ENCODE measurements at places on chromosomes 3 and 15.
A peak's percentile ranks its signal among the peaks of the same experiment; 100 is the strongest.

GRCh38 chr15:60154764-60155325 lies 150.7 kb downstream of the FOXB1 start:
- no peak for DNase-seq

GRCh38 chr15:78301326-78301725 lies 1.9 kb upstream of the SKIC8 start:
- no peak for DNase-seq

- DNase-seq: no peak
Observed at GRCh38 chr3:80366808-80367548, 599.2 kb upstream of the ROBO1 start.

GRCh38 chr15:101048176-101048575 lies 129.0 kb downstream of the LRRK1 start:
- DNase-seq: no peak

GRCh38 chr3:143123353-143123984 lies 3.9 kb downstream of the CHST2 start:
- no peak for DNase-seq

- DNase-seq: no peak
Observed at GRCh38 chr3:129031476-129032215, 28.9 kb upstream of the GP9 start.

GRCh38 chr3:30964612-30965011 lies 70.2 kb upstream of the GADL1 start:
- DNase-seq: no peak

- no peak for DNase-seq
Observed at GRCh38 chr3:196143708-196144382, 62.0 kb upstream of the TFRC start.

DNA sequence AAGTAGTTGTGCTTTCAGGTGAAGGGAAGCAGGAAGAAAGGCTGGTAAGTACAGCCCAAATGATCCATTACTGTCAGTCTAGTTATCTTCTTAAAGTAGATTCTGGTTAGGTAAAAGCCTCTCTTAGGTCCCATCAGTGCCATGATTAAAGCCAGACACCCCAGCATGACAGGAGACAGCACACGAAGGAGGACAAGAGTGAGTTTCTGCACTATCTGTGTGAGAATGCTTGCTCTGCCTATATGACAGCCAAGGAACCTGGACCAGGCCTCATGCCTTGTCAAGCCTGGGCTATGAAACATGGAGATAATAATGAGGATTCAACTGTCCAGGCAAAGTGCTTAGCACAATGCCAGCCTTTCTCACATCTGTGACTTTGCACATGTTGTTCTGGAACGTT lies 13.5 kb upstream of the FILIP1L start:
- DNase-seq: no peak

- no peak for DNase-seq
Observed at GRCh38 chr15:69749274-69749673, 296.7 kb downstream of the RPLP1 start.

DNA sequence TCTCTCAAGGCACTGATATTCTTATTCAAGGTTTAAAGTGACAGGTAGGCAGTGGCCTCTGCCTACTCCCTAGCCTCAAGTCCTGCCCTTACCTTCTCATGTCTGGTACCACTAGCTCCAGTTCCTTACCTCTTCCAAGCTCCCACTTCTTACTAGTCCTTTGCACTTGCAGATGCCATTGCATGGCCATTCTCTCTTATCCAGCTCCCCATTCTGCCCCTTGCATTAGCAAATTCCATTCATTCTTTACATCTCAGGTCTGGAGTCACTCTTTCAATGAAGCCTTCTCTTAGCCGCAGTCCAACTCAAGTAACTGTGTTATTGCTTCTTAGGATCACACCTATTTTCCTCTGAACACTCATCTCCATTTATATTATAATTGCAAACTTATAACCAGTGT lies 807.1 kb downstream of the EDEM1 start:
- DNase-seq: no peak

GRCh38 chr3:124629497-124629896 lies 100.8 kb upstream of the UMPS start:
- no peak for DNase-seq

- DNase-seq: no peak
Observed at GRCh38 chr15:67783303-67783702, 42.0 kb upstream of the SKOR1 start.

GRCh38 chr3:134650431-134651346 lies at the start of gene KY:
Gene KY, minus strand, starts transcription at chr3:134651022. Its CDS starts 62 bp downstream, at chr3:134650960.
- no peak for DNase-seq

DNA sequence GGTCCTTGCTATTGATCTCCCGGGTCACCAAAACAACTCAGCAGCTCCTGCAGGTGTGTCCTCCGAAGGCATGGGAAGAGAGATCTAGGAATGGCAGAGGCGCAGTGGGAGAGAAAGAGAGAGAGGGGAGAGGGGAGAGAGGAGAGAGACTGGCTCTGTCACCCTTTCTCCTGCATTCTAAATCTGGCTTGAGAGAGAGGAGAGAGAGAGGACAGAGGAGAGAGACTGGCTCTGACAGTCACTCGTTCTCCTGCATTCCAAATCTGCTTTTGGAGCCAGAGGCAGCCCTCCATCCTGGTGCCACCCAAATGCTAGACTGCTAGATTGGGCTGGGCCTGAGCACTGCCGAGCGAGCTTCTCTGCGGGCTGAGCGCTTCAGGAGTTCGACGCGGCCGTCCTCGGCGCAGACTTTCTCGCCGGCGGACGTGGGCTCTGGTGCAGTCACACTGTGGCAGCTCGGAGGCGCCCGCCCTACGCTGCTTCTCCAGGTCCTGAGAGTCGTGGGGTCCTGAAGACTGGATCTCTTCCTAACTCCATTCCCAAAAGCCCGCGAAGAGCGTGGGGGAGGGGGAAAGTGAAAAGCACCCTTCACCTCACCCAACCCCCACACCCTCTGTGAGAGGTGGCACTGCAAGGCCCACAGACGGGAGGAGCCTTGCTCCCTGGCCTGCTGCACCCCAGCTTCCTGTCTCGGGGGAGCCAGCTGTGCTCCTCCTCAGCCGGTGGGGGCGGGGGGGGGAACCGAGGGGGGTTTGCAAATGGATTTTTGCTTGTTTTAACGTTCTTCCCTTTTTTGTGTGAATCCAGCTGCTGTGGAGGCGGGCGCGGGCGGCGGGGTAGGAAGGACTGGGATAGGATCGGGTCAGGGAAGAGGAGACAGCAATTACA lies 222.3 kb downstream of the MEIS2 start:
- no peak for DNase-seq

DNA sequence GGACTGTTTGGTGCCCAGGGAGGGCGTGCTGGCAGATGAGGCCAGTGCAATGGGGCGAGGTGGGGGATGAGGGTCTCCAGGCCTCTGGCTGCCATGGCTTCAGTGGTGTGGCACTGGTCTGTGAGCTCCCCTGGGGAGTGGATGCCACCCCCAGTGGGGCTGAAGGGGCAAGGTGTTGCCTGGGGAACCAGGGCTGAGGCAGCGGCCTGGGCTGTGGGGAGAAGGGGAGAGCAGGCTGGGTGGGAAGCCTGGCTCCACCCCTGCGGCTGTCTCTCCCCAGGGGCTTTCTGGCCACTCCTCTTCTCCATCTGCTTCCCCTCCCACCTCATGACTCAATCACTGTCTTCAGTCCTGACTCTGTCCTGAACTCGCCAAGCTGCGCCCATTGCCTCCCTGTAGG lies 88.4 kb upstream of the TLE3 start:
- DNase-seq: no peak

DNA sequence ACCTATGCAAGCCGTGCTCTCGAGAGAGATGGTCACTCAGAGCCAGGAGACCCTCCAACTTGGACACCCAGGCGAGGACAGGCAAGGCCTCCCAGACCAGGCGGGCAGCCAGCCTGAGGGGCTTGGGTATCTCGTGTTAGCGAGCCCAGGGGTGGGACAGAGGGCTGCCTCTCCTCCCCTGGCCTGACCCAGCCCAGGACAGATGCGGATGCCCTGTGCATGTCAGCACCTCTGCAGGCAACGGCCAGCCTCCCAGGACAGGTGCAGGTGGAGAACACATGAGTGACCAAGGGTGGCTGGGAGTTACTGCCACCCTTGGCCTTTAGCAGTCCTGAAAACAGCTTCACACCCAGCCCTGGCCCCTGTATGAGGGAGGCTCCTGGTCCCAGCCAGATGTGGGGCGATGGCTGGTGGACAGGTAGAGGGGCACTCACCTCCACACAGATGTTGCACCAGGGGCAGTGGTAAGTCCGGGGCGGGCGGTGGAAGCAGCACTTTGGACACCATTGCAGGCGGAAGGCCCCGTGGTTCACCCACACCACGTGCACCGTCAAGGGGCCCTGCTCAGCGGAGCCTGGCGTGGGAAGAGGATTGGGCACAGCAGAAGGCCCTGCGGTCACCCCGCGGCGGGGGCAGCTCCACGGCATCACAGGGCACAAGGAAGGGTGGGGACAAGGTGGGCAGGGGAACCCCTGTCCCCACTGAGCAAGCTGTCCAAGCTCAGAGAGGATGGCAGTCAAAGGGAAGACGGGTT lies 2.1 kb downstream of the ZDHHC19 start:
- no peak for DNase-seq

DNA sequence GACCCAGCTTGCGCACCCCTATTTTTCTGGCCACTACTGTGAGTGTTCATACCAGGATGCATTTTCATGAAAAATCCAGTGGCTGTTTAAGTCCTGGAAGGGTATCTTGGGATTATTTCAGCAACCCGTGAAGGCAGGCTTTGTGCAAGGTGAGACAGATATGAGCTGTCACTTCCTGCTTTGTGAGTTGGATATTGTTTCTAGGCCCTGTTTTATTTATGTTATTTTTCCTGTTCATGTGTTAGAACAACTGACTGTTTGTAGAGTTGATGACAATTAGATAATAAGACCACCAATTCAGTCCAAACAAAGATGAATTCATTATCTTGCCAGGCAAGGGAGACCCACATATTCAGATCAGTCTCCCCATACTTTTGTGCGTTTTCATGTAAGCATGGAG lies 42.5 kb downstream of the ZBTB38 start:
- no peak for DNase-seq

- DNase-seq: peak; percentile 18
Observed at GRCh38 chr3:42936157-42936981, 30.4 kb downstream of the ZNF662 start.

GRCh38 chr3:58414538-58415197 lies 19.0 kb downstream of the PDHB start:
- no peak for DNase-seq

DNA sequence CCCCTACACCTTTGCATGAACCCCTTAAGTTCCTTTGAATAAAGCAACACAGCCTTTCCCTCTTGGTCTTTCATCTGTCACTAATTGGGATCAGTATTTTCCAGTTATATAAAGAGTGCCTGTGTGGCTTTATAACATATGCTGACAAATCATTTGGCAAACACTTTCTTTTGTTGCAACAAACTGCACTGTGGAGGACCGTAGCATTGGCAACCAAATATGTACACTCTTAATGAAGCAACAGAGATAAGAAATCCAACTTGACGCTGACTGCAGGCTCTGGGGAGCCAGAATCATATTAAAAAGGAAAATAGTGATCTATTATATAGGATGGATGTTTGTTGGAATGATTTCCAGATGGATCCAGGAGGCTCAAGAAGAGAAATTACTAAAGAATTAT lies 120.1 kb upstream of the PRICKLE2 start:
- peak; percentile 90 for DNase-seq

DNA sequence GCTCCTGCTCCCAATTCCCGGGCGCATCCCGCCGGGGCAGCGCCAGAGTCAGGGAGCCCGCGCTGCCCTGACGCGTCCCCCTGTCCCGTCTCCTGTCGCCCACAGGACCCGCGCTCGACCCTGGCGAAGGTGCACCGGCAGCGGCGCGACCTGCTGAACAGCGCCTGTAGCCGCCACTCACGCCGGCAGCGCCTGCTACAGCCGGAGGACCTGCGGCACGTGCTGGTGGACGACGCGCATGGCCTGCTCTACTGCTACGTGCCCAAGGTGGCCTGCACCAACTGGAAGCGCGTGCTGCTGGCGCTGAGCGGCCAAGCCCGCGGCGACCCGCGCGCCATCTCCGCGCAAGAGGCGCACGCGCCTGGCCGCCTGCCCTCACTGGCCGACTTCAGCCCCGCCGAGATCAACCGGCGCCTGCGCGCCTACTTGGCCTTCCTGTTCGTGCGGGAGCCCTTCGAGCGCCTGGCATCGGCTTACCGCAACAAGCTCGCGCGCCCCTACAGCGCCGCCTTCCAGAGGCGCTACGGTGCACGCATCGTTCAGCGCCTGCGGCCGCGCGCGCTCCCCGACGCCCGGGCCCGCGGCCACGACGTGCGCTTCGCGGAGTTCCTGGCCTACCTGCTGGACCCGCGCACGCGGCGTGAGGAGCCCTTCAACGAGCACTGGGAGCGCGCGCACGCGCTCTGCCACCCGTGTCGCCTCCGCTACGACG lies 16.9 kb downstream of the C3orf22 start:
- DNase-seq: no peak

DNA sequence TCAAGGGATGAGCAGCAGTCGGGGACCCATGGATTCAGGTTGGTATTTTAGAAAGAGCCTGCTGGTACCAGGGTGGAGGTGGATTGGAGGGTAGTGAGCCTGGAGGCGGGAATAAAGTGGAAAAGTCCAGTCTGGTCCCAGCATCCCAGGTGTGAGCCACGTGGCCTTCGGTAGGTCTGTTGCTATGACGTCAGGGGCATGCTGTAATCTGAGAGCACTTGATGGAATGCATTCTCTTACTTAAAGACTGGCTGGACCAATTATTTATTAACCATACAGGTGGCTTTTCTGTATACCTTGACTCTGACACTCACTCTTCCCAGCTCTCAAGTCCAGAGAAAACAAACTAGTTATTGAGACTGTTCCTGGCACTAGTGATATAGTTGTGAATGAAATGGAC lies 389.9 kb upstream of the RGMA start:
- DNase-seq: no peak

GRCh38 chr3:52120556-52121463 lies 33.4 kb downstream of the POC1A start:
- no peak for DNase-seq

- peak; percentile 47 for DNase-seq
Observed at GRCh38 chr15:41989573-41990242, 17.4 kb upstream of the EHD4 start.

GRCh38 chr3:141074529-141074928 lies 23.4 kb downstream of the SPSB4 start:
- no peak for DNase-seq

Measured in GM04504 (cell line).